ENCODE measurements at places on chromosomes 12 and 14. TPM values are rescaled to one million over a fixed set of nuclear protein-coding genes. Genes with fewer than 3 reads are reported as not detected.

TMEM132C gene
- not detected for total RNA-seq

SAV1 gene
- 18.8 TPM for total RNA-seq

TCL1B gene
- not detected for total RNA-seq

CDK4 gene
- 146 TPM for total RNA-seq

KRT8 gene
- total RNA-seq = 18.6 TPM

RASSF9 gene
- total RNA-seq = 0.85 TPM

ERC1 gene
- total RNA-seq = 40.3 TPM

KLRB1 gene
- total RNA-seq = not detected

CRIP1 gene
- 5.4 TPM for total RNA-seq

HCAR2 gene
- not detected for total RNA-seq

DNAI7 gene
- total RNA-seq = 0.28 TPM

CCDC197 gene
- not detected for total RNA-seq

DEPDC4 gene
- 1.7 TPM for total RNA-seq

ANKRD9 gene
- total RNA-seq = 22.6 TPM

KRT81 gene
- 0.96 TPM for total RNA-seq

SLC38A4 gene
- total RNA-seq = 0.28 TPM

All from regular cardiac myocyte (primary cell).